HFF-Myc (cell line): ENCODE measurements at places on chromosomes 4 and X.

DNA sequence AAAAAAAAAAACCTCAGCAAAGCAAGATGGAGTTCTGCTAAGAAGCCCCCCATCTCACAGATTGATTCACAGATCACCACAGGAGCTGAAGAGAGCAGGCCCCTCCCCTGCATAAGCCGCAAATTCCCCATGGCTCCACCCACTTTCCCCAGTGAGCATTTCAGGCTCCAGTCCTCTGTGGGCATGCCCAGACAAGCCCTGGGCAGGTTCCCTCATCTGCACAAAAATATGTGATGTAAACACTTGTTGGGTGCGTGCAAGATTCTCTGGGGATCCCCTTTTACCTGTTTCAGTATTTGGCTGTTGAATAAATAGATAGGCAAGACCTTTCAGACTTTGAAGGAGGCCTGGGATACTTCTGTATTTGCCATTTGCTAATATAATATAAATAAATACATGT is 514.3 kb downstream of the PCDH7 start:
- no peak for DNase-seq

- DNase-seq = no peak
Observed at GRCh38 chr4:115293093-115293462, 179.7 kb upstream of the NDST4 start.

GRCh38 chr4:168751263-168752225 is 254.7 kb downstream of the PALLD start:
- DNase-seq = no peak

- no peak for DNase-seq
Observed at GRCh38 chrX:53186351-53186750, 38.7 kb downstream of the KDM5C start.

- DNase-seq = no peak
Observed at GRCh38 chrX:46693149-46693548, 65.8 kb downstream of the SLC9A7 start.

DNA sequence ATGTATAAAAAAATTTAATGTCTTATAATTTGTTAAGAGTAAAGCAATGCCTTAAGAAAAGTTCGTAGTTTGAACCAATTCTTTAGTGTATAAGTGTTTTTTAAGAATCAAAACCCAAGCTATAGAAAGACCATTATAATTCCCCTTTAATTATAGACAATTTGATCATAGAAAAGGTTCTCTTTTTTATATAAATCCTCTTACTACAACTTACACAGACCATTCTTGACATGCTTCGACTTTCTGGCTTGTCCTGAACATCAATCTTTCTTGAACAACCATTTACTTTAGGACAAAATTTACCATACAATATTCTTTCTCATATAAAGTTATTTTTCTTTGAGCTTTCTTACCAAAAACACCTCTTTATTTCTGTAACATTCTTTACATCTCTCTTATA is 330.5 kb upstream of the SPANXN1 start:
- DNase-seq = no peak

DNA sequence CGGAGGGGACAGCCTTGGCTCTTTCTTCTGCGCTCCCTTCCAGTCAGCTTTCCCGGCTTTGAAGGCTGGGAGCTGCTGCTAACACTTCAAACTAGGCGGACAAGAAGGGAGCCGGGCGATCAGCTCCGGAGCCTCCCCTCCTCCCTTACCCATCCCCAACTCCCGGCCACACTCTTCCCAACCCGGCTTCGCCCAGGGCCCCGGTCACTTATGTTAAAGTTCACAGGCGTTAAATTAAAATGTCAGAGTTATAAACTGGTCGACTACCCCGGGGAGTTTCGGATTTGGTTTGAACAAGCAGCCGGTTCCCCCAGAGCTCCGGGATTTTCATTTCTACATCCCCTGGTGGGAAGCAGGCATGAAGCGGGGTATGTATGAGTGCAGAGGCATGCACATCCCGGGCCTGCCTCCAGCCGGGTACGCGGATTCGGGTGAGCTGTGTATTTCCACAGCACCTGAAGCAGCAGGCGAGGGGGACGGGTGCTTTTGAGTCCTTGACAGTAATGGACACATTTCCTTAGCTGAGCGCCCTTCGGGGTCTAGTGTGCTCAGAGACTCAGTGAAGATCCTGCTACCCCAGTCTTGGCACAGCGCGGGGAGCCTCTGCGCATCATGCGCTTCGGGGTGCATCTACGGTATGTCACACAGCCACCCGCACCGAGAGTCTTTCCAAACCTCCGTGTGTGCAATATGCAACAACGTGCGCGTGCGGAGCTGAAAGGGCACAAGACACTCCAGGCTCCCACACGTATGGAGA is 880 bp downstream of the UNC5C start:
- DNase-seq = no peak

GRCh38 chr4:54556587-54556986 is 101.2 kb upstream of the KIT start:
- DNase-seq = no peak

DNA sequence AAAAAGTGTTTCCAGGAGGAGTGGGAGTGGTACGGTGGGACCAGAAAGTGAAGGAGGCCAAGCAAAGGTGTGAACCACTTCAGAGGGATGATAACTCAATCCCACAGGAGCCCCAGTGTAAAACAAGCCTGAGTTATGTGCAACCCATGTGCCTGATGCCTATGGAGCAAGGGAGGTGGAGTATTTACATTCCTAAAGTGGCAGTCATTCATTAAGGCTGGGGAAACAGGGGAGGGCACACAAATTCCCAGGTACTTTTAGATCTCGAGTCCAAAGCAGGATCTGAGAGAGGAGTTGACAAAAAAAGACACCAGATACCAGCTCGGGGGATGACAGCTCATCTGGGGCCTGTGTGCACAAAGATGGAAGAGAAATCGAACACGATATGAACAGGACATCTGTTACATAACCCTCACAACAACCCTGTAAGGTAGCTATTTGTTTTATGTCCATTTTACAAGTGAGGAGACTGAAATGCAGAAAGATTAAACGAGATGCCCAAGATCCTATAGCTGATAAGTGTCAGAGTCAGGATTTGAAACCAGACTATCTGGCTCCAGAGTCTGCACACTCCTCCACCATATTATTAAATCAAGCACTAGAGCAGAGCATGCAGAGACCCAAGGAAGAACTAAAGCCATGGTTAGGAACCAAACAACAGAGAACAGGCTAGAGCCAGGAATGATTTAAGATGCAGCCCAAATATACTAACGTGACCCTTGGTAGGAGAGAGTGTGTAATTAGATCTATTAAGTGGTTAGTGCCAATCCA is 91.9 kb upstream of the MAPK10 start:
- no peak for DNase-seq

- DNase-seq = no peak
Observed at GRCh38 chrX:9184211-9184610, 150.3 kb upstream of the FAM9B start.

- DNase-seq = no peak
Observed at GRCh38 chr4:105389167-105389566, 84.7 kb downstream of the PPA2 start.

GRCh38 chr4:53706422-53707032 is 115.2 kb upstream of the LNX1 start:
- DNase-seq = peak; percentile 62

GRCh38 chrX:41558531-41558930 is 111.4 kb downstream of the NYX start:
- DNase-seq = no peak

DNA sequence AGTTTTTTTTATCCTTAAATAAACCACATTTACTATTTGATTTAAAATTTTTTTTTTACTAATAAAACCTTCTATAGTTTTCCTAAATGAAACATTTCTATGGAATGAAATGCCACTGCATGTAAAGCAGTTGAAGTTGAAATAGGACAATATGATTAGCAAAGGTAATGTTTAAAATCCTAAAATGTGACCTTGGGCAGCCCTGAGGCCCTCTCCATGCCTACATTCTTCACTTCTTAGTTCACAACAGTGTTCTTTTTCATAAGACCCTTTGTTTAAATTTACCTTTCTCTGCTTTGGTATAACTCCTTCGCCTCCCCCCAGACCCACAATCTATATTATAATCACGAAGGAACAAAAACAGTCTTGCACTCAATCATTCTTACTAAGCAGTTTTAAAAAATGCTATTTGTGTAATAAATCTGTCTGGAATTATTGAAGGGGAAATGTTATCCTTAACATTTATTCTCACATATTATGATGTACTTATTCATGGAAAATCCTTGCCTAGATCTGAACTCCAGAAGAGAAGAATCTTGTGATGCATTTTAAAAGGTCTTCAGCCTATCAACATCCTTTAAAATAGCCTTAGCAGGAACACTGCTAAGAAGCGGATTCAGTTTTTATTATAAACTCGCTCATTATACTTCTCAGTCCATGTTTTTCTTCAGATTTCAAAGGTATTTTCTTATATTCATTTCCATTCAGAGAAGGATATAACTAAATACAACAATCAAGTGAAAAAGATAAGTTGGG is 124.6 kb upstream of the NAP1L5 start:
- no peak for DNase-seq

- no peak for DNase-seq
Observed at GRCh38 chr4:46329118-46329976, 60.6 kb downstream of the GABRA2 start.

DNA sequence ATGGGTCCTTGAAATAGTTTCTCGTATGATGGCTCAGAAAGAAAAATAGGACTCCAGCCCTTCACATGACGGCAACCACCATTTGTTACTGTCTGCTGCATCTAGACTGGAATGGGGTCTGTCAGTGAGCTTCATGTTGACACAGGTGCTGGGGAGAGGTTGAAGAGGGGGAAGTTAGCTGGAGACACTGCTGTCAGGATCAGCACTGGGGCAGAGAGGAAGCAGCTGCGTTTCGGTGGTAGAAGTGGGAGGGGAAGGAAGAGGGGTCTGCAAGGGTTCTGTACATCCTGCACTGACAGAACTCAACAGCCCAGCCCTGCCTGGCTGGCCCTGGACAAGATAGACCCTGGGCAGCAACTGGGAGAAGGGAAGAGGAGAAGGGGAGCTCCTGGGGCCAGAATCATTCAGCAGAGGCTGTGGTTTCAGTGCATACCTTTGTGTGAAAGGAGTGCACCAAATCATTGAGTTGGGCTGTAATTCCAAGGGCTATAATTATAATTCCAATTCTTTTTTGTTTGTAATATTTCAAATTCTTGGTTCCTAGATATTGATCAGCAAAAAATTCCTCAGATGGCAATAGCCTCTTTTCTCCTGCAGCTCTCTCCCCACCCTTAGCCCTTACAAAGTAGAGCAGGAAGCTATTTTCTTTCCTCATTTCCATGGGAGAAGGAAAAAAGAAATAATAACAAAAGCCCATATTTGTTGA is 119.4 kb upstream of the C1GALT1C1 start:
- DNase-seq = no peak

- no peak for DNase-seq
Observed at GRCh38 chr4:5918331-5918985, 25.6 kb upstream of the CRMP1 start.

DNA sequence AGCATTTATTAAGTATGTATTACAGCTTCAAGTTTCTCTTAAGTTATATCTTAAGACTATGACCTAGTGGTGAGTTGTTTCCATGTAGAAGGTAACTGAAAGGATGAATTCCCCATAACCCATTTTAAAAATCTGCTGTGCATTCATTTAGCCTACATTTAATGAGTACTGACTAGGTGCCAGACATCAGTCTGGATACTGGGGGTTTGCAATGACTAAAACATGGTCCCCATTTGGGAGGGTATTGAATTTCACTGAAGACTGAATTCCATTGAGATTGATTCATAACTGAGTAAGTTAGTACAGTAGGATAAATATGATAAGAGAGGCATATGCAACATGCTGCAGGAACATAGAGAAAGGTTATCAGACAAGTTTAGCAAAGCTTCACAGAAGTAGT is 241.5 kb downstream of the FRAS1 start:
- no peak for DNase-seq

DNA sequence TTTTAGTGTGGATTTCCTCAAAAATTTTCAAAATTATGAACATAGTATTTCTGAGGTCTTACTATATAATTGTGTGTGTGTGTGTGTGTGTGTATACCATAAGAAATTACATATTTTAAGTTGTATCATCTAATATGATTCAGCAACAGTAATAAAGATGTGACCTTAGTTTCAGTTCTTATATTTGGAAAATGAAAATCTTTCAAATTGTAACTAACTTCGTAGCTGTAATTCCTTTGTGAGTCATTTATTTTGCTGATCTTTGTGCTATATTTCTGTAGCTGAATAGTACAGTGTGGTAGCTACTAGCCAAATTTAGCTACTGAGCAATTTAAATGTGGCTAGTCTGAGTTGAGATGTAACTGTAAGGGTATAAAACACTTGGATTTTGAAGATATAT is 116.4 kb downstream of the RAP1GDS1 start:
- DNase-seq = no peak

DNA sequence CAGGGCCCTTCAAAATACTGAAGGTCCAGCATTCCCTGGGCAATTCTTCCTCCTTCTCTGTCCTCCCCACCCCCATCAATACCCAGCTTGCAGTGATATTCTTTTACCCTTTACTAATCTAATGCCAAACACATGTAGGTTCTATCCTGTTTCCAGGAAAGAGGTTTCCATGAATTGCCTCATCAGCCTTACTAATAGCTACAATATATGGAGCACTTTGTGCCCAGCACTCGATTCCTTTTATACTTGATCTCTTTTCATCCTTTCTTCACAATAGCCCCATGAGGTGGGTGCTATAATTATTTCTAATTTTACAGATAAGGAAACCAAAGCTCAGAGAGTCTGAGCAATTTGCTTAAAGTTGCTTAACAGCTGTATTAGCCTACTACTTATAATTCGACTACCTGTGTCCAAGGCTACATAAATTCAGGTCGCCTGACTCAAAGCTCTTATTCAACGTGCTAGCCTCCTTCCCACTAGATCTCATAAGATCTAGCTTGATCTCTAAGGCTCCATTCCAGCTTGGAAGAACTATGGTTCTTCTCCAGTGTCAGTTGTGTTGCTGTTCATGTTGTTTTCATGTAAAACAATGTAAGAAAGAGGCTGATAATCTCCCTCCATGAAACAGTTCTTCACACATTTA is 229.6 kb upstream of the PGRMC2 start:
- peak; percentile 66 for DNase-seq

DNA sequence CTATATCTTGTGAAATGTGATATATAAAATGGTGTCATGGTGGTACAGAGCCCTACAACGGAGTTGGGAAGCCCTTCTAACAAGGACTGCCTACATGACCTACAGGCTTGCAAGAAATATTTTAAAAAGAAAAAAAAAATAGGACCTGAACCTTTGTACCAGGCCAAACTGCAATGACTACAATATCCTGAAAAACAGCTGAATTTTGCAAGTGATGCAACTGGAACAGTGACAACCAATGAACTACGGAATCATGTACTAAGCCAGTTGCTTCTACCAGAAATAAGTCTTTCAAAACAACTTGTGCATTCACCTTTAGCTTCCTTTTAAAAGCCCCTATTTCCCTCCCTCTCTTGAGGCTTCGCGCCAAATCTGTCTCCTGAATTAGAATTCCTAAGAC is 58.4 kb downstream of the PDGFC start:
- no peak for DNase-seq
